Osteoblast (primary cell): ENCODE measurements at places on chromosomes 2 and 18.

- DNase-seq = no peak
- no peak overlapping the region for H3K27ac ChIP-seq
- no peaks in the 10 kb centered on the region for H3K36me3 ChIP-seq
- H3K4me1 ChIP-seq = no peaks in the 10 kb centered on the region
- H3K27me3 ChIP-seq = peaks cover 8% of the 10 kb centered on the region
- H3K4me3 ChIP-seq = no peak overlapping the region
Observed at GRCh38 chr18:37343542-37343851, 222.1 kb downstream of the CELF4 start.

DNA sequence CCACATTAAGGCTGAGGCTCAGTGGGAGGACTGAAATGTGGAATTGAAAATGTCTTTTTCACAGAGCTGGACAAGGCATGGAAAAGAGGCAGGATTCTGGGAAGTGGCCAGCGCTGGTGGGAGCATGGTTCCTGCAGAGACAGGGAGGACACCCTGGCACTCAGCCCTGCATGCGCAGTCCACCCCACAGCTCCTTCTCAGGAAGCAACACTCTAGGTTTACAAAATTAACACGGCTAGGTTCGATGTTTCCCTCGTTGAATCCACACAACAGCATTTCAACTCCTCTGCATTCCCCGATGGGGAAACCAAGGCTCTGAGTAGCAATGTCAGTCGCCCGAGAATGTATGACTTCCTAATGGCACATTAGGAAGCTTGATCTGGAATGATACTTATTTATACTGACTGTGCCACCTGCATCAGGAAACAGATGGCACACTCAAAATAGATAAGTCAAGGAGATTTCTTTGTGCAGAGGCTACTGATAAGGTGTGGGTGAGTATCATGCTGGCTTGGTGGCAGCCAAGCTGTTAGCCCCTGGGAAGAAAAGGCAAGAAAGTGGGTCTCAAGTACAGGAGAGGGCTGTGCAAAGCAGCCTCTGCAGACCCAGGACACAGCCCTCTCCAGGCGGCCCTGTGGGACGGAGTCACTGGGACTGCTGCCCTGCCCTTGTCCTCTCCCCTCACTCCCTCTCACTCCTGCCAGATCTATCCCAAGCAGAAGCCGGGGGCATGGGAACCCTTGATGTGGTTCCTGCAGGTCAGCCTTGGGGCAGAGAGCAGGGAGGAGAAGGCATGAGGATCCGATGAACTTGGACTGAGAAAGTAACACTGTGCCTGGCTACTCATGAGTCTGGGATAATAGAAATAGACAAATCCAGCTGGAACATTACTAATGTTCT, 158.4 kb upstream of the FHL2 start:
- no peak for DNase-seq
- no peaks in the 10 kb centered on the region for H3K36me3 ChIP-seq
- no peak overlapping the region for H3K27ac ChIP-seq
- H3K4me3 ChIP-seq = no peak overlapping the region

DNA sequence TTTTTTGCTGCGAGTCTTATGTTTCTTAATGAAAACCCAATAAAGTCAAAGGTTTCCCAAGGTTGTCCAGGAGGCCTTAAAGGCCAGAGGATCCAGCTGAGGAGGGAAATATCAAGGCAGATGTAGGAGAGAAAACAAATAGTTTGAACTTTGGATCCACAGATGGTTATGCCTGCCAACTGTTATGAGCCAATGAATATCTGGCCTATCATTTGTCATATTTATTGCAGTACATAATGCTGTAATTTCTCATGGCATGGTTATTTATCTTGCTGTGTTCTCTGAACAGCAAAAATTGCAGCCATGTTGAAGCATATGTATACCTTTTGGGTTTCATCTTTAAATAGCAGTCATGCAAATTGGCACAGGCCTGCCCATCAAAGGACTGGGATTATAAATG, 38.2 kb upstream of the CAVIN2 start:
- no peaks in the 10 kb centered on the region for H3K36me3 ChIP-seq
- no peak overlapping the region for H3K4me3 ChIP-seq
- DNase-seq = no peak
- no peaks in the 10 kb centered on the region for H3K4me1 ChIP-seq
- H3K27me3 ChIP-seq = no peaks in the 10 kb centered on the region

- H3K36me3 ChIP-seq = no peaks in the 10 kb centered on the region
- DNase-seq = no peak
- H3K27ac ChIP-seq = no peak overlapping the region
- no peaks in the 10 kb centered on the region for H3K4me1 ChIP-seq
- no peaks in the 10 kb centered on the region for H3K27me3 ChIP-seq
Observed at GRCh38 chr18:59376351-59376935, 17.4 kb upstream of the LMAN1 start.

DNA sequence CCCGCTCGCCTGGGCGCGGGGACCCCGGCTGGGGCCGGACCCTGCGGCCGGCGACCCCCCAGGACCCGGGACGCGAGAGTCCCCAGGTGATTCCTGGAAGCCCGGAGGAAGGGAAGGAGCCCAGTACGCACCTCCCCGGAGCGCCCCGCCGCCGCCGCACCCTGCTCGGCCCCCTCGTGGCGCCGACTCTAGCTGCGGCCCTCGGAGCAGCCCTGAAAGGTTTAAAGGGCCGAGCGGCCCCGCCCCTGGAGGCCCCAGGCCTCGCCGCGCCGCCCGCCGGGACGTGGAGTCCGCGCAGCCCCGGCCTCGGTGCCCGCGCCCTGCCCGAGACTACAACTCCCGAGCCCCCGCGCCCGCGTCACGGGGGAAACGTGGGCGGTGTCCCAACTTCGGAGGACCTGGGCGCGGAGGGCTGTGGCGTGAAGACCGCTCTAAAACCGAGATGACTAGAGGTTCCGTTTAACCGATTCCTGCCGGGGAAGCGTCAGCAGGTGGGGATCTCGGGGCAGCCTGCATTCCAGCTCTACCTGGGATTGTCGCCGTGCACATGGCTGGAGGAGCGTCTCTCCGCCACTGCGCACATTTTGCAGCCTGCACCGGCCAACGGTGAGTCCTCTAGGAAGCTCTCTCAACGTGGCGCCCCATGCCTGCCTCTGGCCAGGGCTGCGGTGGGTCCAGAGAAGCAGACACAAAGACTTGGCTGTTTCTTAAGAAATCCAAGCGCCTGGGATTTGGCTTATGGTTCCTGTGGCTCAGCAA, at the start of gene TMEM150A:
TMEM150A (minus strand) TSS at position 223 of the 759 bp plus-strand sequence. CDS start 750 bp downstream, outside the sequence.
- H3K27ac ChIP-seq = peak within 1 kb of the TSS; percentile 59
- H3K36me3 ChIP-seq = peaks cover 18% of the 10 kb centered on the region
- peaks cover 42% of the 10 kb centered on the region for H3K4me1 ChIP-seq
- H3K4me3 ChIP-seq = peak within 1 kb of the TSS; percentile 88

DNA sequence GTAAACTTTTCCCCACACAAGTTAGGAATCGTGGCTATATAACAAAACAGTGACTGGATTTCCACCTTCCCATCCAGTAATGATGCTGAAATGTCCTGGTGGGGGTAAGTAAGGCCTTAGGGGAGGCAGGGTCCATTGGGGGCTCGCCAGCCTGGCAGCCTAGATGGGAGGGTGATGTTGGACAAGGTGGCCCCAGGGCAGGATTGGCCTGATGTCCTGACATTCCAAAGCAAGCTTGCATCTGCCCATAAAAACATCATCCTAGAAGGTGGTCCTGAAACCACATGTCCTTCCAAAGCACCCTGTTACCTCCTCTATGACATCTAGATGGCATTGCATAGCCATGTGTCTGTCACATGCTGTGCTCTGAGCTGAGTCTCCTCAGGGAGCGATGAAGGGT, 54.1 kb upstream of the RAB6C start:
- no peak overlapping the region for H3K4me3 ChIP-seq
- H3K36me3 ChIP-seq = no peaks in the 10 kb centered on the region

DNA sequence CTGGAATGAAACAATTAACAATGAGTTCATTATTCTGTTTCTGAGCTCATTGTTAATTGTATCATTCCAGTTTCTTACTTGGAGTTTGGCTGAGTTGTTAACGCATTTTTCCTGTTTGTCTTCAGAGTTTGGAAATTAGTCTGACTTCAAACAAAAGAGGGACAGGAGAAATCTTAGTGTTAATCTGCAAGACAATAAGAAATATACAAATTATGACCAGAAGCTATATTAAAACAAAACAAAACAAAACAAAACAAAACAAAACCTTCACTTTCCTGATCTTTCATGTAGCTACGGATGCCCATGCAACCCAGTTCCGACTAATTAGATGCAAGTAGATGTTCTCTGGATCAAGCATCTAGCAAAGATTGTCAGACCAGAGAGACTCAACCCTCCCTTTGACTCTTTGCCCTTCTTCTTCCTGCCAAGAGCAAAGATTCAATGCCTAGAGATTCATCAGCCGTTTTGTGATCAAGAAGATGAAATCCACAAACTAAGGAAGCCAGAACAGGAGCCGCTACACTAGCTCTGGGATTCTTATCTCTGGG, 686.2 kb upstream of the FSHR start:
- no peaks in the 10 kb centered on the region for H3K36me3 ChIP-seq
- DNase-seq = peak; percentile 4

- peaks cover 15% of the 10 kb centered on the region for H3K4me1 ChIP-seq
- H3K27me3 ChIP-seq = no peaks in the 10 kb centered on the region
- H3K36me3 ChIP-seq = no peaks in the 10 kb centered on the region
- peak; percentile 86 for DNase-seq
- peak overlapping the region; percentile 41 for H3K27ac ChIP-seq
- no peak overlapping the region for H3K4me3 ChIP-seq
Observed at GRCh38 chr18:3217948-3218647, 1.7 kb downstream of the MYOM1 start.

GRCh38 chr2:232338759-232339106, 39.8 kb upstream of the ALPP start:
- no peak for DNase-seq
- H3K36me3 ChIP-seq = no peaks in the 10 kb centered on the region
- no peak overlapping the region for H3K27ac ChIP-seq
- H3K4me3 ChIP-seq = no peak overlapping the region
- H3K4me1 ChIP-seq = no peaks in the 10 kb centered on the region

DNA sequence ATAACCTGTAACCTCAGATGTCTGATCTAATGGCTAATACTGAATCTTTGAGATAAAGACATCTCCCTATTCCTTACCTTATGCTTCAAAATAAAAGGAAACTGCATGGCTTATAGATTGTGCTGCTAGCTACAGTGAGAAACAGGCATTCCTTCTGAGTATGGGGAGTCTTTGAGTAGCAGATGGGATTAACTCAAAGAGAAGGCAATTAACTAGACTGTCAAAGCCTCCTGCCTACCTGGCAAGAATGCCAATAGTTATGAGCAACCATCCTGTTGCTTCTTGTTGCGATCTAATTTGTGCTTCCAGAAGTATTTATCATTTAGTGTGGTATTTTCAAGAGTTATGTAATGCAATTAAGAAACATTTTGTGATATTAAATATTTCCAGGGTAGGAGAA, 660.0 kb upstream of the TMEFF2 start:
- DNase-seq = peak; percentile 10
- no peaks in the 10 kb centered on the region for H3K36me3 ChIP-seq
- no peak overlapping the region for H3K4me3 ChIP-seq
- H3K27ac ChIP-seq = no peak overlapping the region
- H3K4me1 ChIP-seq = no peaks in the 10 kb centered on the region
- no peaks in the 10 kb centered on the region for H3K27me3 ChIP-seq

DNA sequence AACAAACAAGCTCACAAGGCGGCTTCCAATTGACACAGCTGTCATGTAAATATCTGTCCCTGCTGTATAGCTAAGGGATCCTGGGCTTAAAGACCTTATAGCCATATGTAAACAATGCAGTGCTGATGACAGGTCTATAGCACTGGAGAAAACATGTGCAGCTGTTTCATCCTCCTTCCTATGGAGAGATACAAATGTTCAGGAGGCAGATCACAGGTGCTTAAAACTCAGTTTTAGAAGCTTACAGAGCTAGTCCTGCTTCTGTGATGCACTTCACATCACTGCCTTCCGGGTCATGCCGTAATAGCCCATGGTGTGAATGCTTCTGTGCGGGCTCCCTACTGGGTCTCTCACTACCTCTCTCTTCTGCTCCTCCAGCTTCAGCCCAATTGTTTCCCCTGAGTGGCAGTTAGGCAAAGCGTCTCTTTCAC, 262.4 kb upstream of the CHST9 start:
- no peaks in the 10 kb centered on the region for H3K27me3 ChIP-seq
- no peak overlapping the region for H3K27ac ChIP-seq
- H3K4me3 ChIP-seq = no peak overlapping the region
- no peaks in the 10 kb centered on the region for H3K4me1 ChIP-seq
- H3K36me3 ChIP-seq = no peaks in the 10 kb centered on the region

- no peak for DNase-seq
- no peak overlapping the region for H3K4me3 ChIP-seq
- H3K27ac ChIP-seq = no peak overlapping the region
Observed at GRCh38 chr18:51278045-51278649, 80.7 kb upstream of the MEX3C start.

GRCh38 chr2:85862426-85862825, 26.4 kb downstream of the ST3GAL5 start:
- H3K4me3 ChIP-seq = no peak overlapping the region
- no peaks in the 10 kb centered on the region for H3K4me1 ChIP-seq
- peaks cover 6% of the 10 kb centered on the region for H3K36me3 ChIP-seq
- no peak for DNase-seq
- H3K27ac ChIP-seq = no peak overlapping the region

- H3K4me3 ChIP-seq = no peak overlapping the region
- no peak overlapping the region for H3K27ac ChIP-seq
- no peaks in the 10 kb centered on the region for H3K27me3 ChIP-seq
- no peaks in the 10 kb centered on the region for H3K36me3 ChIP-seq
- H3K4me1 ChIP-seq = peaks cover 7% of the 10 kb centered on the region
- DNase-seq = no peak
Observed at GRCh38 chr2:15155959-15156574, 405.1 kb downstream of the NBAS start.

- H3K4me1 ChIP-seq = no peaks in the 10 kb centered on the region
- H3K36me3 ChIP-seq = no peaks in the 10 kb centered on the region
- no peak overlapping the region for H3K4me3 ChIP-seq
- H3K27ac ChIP-seq = no peak overlapping the region
- DNase-seq = no peak
Observed at GRCh38 chr18:57164401-57164800, 17.5 kb downstream of the BOD1L2 start.

- H3K36me3 ChIP-seq = no peaks in the 10 kb centered on the region
- H3K4me1 ChIP-seq = no peaks in the 10 kb centered on the region
- DNase-seq = no peak
- H3K4me3 ChIP-seq = no peak overlapping the region
Observed at GRCh38 chr2:157413326-157414035, 30.4 kb downstream of the CYTIP start.
